ENCODE measurements at places on chromosomes 4 and X.

- no peak for DNase-seq
Observed at GRCh38 chr4:83240379-83240875, 44.2 kb downstream of the COQ2 start.

DNA sequence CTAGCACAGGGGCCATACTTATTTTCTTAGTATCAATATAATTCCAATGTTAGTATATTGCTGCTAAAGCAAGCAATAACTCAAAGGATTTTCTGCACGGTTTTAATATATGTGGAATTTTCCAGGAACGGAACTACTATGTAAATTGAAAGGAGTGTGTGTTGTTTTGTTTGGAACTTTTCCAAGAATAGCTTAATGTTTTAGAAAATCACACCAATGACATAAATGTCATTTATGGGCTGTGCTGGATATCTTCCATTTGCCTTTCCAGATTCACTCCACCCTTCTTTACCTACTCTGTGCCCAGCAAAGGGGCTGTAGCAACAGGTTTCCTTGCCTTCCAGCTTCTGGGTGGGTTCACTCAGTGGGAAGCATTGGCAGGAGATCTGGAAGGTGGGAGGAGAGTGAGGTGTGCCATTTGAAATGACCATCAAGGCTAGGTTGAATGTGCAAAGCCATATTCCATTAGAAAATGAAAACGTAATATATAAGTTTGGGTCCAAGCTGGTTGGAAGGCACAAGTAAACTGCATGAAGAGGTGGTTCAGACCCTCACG, 25.2 kb upstream of the ZFX start:
- DNase-seq = no peak

- DNase-seq = no peak
Observed at GRCh38 chr4:140790765-140791164, 34.6 kb upstream of the TBC1D9 start.

DNA sequence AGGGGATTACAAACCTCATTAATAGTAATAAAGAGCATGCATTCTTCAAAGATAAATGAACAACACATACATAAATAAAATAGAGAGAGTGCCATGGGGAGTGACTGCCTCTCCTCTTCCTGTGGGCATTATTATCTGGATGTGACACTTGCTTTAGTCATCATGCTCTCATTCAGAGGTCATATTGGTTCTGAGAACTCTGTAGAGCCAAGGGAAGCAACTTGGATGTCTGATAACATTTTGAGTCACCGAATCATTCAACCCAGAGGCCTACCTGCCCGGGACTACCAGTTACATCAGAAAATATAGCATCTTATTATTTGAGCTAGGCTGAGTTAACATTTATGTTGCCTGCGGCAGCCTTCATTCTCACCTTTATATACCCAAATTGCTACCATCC, 489.5 kb downstream of the STIM2 start:
- no peak for DNase-seq

GRCh38 chrX:8424912-8425311, 39.7 kb upstream of the VCX3B start:
- no peak for DNase-seq

DNA sequence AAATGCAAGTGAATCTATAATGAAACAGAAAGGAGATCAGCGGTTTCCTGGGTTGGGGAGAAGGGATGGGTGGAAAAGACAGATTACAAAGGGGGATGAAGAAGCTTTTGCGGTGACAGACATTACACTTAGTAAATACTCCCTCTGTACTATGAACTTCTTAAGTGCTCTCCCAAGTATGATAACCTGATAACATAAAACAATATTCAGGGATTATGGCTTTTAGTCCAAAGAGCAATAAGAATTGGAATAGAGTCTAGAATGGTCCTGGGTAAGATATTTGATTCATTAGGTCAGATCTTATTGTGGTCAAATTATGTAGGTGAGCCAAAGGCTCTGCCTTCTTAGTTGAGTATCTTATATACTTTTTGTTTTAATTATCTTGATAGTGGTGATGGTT, 9.2 kb downstream of the LRRC66 start:
- no peak for DNase-seq

- no peak for DNase-seq
Observed at GRCh38 chr4:67229148-67229547, 316.2 kb downstream of the CENPC start.

GRCh38 chrX:139680356-139680755, 27.6 kb downstream of the MCF2 start:
- DNase-seq = no peak

DNA sequence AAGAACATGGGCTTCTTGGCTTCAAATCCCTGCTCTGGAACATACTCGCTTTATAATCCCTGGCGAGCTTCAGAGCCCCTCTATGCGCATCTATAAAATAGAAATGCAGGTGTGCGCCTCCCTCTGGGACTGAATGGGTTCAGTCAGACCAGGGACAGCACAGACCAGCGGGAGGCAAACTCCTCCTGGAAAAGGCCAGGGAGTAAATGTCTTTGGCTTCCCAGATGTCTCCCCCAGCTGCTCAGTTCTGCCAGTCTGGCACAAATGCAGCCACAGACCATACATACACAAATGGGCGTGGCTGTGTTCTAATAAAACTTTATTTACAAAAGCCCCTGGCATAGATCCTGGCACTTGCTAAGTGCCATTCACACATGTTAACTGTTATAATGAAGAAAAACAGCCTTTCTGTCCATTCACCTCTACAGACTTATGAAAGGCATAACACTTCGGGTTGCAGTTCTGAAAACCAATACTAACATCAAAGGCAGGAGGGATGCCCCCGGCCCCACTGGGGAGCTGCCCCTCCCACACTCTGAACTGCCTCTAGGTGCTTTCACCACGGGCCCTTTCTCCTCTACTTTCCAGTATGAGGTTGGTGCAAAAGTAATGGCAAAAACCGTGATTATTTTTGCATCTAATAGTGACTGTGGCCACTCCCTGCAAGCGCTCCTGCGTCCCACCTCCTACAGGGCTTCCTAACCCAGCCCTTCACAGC, 4.6 kb downstream of the JAKMIP1 start:
- DNase-seq = no peak

DNA sequence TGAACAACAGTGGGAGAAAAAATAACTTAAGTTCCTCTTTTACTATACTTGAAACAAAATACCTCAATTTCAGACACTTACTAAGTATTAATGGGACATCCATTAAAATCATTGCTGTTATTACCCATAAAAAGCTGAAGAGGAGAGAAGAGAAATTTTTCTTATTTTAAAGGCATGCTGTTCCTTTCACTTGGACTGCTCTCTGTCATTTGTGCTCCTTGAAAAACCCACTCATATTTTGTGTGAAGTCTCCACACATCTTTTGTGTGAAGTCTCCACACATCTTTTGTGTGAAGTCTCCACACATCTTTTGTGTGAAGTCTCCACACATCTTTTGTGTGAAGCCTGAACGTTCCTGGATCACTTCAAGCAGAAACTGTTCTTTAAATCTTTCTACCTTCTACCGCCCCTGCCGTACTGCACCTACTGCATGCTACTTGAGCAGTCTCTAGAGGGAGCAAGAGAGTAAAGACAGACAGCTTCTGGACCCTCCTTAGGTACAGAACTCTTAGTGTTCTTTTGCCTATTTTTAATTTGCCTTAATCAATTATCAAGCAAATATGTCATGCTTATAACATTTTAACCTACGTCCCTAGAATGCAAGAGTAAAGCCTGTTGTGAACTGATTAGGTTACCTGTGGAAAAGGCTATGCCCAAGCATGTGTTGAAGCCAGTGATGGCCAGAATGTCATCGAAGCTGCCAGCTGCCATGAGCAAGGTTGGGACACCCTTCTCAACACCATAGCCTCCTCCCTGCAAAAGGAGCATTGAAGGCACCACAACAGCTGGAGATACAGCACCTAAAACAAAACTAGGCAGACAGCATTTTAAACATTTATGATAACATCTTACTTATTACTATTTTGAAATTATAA, 27.1 kb upstream of the SLC9B1 start:
- no peak for DNase-seq

- no peak for DNase-seq
Observed at GRCh38 chr4:153469031-153469430, 2.9 kb downstream of the TMEM131L start.

Data from NCI-H526 (cell line).